ENCODE measurements at places on chromosomes 6 and 20.

- DNase-seq = no peak
These were observed 438.6 kb downstream of the CDC5L start for GRCh38 chr6:44826025-44826676.

- no peak for DNase-seq
These were observed 13.9 kb upstream of the VAPB start for GRCh38 chr20:58374906-58375758.

DNA sequence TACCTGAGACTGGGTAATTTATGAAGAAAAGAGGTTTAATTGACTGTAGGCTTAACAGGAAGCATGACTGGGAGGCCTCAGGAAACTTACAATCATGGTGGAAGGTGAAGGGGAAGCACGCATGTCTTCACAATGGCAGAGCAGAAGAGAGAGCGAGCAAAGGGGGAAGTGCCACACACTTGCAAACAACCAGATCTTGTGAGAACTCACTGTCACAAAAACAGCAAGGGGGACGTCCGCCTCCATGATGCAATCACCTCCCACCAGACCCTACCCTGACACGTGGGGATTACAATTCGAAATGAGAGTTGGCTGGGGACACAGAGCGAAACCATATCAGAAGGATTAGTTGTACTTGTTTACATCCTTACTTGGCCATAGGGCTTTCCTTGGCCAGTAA is 49.7 kb downstream of the FIG4 start:
- DNase-seq = no peak

GRCh38 chr6:131808460-131809269 is 845 bp downstream of the ENPP1 start:
- DNase-seq = no peak

DNA sequence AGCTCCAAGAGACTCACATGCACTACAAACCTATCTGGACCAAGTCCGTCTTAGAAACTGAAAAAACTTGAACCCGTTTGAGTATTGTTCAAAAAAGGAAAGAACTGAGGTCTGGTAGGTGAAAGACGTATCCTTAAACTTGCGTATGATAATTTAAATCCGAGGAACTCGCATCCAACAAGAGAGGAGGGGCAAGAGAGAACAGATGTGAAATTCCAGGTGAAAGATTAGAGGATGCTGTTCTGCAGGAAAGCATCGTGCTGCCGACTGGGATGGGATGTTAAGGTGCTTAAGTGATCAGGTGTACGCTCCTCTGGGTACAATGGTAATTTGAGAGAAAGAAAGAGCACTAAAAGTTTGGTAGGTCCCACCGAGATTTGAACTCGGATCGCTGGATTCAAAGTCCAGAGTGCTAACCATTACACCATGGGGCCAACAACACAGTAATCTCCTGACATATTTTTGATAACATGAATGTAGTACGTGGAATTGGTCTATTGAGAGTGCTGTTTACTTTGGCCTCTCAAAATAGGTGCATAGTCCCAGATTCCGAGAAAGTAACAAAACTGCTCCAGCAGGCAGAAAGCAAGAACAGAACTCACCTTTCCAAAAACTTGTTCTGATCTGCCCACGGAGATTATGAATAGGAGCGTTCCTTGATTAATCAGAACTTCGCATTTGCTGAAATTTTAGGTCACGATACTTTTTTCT is 53.5 kb upstream of the BTN3A2 start:
- no peak for DNase-seq

DNA sequence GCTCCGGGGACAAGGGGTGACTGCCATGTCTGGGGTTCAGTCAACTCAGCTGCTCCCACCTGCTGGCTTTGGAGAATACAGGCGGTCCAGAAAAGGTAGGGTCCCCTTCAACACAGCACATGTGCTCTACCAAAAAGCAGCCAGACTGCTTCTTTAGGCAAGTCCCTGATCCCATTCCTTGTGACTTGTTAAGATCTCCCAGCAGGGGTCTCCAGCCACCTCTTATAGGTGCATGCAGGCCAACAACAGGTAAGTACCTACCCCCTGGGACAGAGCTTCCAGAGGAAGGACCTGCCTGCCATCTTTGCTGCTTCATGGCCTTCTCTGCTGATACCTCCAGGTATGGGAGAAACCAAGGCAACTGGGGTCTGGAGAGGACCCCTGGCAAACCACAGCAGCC is 106.5 kb downstream of the HACE1 start:
- DNase-seq = no peak
